NCI-H460 (cell line): ENCODE measurements at places on chromosomes 16 and 17. TPM values are rescaled to one million over a fixed set of nuclear protein-coding genes. Genes with fewer than 3 reads are reported as not detected.
A peak's percentile ranks its signal among the peaks of the same experiment; 100 is the strongest.

DNA sequence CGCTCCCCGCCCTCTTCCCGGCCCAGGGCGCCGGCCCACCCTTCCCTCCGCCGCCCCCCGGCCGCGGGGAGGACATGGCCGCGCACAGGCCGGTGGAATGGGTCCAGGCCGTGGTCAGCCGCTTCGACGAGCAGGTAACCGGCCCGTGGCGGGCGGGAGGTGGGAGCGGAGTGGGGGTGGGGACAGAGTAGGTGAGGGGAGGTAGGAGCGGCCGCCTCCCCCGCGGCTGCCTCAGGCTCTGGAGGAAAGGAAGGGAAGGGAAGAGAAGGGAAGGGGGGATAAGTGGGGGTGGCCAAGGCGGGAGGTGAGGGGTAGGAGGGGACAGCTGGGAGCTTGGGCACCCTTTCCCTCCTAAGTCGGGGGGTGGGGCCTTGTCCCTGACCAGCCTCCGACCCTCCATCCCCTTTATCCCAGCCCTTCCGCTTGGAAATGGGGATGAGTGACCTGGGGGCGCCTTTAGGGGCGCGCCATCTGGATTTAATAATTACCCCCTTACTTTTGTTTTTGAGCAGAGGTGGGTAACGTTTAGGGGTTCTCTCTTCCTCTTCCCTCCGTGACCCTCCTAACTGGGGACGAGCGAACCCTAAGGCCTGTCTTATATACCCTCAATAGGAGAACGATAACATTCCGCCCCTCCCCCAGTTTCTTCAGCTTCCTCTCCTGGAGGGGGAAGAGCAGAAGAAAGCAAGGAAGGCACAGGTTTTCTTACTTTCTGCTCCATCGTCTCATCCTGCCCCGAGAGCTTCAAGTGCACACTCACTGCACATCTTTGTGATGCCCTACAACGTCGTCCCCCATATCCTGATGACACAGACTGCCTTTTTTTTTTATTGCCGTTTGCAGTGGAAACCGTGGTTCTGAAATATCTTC, 694 bp downstream of the NF1 start:
- DNase-seq: no peak

- DNase-seq: no peak
Measured at GRCh38 chr17:34765291-34765690, 185.9 kb downstream of the TMEM132E start.

DNA sequence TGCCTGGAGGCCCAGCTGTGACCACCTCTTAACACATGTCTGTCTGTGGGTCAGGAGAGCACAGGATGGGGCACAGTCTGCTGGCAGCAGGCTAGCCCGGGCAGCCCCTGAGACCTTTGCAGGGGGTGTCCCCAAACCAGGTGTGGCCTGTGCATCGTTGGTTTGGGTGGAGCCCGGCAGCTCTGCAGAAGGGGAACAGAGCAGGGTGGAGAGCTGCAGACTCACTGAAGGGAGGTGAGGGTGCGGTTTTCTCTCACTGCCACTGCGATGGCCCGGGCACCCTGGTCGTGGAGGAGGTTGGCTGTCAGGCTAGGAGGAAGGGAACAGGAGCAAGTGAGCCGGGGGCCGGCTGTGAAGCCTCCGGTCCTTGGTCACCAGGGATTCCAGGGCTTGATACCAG, 28.8 kb downstream of the NLRC3 start:
- DNase-seq: no peak

GRCh38 chr16:23950291-23950894, 114.6 kb downstream of the PRKCB start:
- DNase-seq: no peak

The PPY gene
- not detected in 2 replicates for total RNA-seq

DNA sequence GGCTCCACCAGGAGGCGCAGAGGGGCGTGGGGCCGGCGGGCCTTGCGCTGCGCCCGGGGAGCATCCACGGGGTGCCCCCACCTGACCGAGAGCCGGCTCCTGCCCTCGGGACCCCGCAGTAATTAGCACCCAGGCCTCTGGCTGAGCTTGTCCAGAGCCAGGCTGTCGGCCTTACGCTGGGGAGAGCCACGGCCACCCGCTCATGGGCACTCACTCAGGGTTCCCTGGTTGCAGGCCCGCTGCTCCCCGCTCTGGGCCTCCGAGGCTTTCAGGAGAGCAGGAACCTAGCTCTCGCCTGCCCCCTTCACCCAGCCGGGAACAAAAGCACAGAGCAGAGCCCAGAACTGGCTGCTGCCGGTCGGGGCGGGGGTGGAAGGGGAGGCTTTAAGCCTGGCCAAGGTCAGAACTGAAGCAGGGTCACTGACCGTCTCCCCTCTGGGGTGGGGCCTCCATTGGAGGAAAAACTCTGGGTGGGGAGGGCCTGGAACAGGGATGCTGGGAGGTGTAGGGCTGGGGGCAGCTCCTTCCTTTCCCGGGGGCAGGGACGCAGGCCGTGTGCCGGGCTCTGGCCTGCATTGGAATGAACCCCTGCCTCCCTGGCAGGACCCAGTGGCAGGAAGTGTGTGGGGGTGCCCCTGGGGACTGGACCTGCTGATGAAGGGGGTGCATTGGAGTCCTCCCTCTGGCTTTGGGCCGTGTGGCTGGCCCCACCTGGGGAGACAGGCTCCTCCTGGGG, 12.3 kb downstream of the GLIS2 start:
- DNase-seq: no peak

DNA sequence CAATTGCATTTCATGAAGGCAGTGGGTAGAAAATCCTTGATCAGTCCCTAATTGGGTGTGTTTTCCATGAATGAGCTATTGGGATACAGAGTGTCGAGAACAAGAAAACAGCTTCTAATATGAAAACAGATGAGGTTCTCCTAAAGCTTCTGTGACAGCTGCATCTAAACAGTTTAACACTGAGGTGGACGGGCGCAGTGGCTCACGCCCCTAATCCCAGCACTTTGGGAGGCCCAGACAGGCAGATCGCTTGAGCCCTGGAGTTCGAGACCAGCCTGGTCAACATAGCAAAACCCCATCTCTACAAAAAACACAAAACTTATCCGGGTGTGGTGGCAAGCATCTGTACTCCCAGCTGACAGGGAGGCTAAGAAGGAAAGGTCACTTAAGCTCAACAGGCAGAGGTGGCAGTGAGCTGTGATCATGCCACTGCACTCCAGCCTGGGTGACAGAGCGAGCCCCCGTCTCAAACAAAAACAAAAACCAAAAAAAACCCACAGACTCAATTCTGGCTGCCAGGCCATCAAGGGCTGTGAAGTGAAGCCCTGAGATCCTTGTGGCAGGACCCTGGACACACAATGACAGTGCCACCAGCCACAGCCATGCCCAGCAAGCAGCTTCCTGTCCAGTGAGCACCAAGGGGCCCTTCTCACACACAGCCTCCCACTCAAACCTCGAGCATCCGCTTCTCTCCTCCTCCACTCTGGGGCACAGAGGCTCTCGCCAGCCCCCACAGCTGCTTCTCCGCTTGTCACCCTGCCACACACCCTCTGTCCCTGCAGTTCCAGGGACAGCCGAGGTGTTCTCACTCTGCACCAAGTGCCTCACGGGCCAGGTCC, 44.0 kb downstream of the ANKRD11 start:
- DNase-seq: no peak

The CSH1 gene
- not detected in 2 replicates for total RNA-seq

- DNase-seq: no peak
Measured at GRCh38 chr16:1556254-1556653, 22.8 kb downstream of the TMEM204 start.

DNA sequence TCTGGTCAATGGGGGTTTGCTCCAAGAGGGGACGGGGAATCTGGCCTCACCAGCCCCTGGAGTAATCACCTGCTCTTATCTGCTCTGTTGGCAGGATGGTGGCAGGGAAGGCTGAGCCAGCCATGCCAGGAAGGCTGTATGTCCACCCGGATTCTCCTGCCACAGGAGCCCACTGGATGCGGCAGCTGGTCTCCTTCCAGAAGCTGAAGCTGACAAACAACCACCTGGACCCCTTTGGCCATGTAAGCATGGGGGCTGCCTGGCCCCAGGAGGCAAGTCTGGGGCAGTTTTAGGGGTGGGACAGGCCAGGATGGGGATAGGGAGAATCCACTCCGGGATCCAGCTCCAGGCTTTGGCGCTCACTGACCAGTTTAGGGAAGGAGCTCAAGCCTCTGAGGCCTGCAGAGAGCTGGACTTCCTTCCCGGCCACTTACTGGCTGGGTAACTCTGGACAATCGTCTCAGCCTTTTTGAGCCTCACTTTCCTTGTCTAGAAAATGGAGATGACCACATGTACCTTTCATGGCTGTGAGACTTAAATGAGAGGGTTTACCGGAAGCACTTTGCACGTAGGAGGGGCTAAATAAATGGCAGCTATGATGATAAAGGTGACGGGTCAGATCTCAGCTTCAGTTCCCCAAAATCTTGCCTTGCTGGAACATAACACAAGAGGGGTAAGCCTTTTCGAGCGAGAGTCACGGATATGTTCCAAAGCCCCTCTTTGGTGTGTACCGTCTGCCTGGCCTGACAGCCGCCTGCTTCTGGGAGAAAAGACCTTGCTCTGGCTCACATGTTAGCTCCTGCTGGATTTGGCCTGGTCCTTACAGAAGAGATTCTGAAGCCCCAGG, 15.4 kb downstream of the TBX4 start:
- DNase-seq: peak; percentile 20

The B9D1 gene
- total RNA-seq: 20.2 and 20.6 TPM in 2 replicates

The KRT25 gene
- total RNA-seq: not detected in 2 replicates

DNA sequence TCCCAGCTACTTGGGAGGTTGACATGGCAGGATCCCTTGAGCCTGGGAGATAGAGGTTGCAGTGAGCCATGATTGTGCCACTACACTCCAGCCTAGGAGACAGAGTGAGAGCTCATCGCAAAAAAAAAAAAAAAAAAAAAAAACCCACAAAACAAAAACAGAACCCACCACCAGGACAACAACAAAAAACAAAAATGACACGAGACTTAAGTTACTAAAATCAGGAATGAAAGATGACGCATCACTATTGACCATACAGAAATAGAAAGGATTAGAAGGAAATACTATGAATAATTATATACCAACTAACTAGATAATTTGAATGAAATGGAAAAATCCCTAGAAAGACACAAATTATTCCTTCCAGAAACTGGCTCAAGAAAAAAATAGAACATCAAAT, 432.4 kb upstream of the PMFBP1 start:
- DNase-seq: no peak

The TSPOAP1 gene
- not detected in 2 replicates for total RNA-seq

GRCh38 chr16:69932228-69932627, 18.9 kb upstream of the CLEC18A start:
- DNase-seq: no peak

The ZSCAN10 gene
- 0.05 and 0.38 TPM in 2 replicates for total RNA-seq

- DNase-seq: peak; percentile 80
Measured at GRCh38 chr17:8118769-8119580, 661 bp upstream of the ALOXE3 start.

The KRT39 gene
- not detected in 2 replicates for total RNA-seq

DNA sequence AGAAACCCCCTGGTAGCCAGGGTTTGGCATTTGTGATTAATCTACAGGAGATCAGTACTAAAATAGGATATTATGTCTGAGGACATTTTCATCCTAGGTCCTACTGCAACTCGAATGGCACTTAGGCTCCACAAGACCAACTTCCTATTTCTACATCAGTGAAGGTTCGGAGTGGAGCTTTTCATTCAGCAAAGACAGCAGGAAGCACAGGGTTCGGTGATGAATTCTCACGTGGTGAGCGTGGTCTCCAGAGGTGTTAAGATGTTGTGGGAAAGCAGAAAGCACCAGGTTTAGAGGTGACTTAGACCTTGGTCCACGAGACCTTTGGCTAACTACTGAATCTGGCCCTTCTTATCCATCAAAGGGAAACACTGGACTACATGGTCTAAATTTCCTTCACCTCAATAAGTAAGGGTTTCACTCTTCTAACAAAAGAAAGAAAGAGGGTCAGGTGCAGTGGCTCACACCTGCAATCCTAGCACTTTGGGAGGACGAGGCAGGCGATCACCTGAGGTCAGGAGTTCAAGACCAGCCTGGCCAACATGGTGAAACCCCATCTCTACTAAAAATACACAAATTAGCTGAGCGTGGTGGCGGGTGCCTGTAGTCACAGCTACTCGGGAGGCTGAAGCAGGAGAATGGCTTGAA, 13.9 kb upstream of the HELZ start:
- no peak for DNase-seq

DNA sequence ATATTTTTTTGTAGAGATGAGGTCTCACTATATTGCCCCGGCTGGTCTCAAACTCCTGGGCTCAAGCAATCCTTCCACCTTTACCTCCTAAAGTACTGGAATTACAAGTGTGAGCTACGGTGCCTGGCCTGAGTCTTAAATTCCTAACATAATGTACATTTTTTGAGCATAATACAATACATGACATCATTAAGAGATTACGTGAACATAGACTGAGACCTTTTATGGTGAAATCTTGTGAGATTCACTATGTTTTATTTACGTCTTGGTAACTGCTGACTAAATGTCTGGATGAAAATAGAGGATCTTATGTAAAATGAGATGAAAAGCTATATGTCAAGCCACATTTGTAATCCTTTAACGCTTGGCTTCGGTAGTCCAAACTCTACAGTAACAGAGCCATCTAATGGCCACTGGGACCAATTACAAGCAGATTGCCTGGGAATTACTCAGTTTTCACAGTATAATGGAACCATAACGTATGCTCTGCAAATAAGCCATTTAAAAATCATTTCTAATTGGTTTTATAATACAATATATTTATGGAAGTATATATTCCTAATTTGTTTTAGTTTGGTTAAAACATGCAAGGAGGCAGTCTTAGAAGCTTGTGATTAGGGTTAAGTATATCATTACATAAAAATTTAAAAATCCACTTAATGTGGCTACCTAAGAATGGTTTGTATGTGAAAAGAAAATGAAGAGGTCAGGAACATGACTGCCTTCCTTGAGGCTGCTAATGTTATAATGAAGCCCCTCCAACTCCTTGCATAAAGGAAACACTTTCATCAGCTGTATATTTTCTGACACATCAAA, 8.1 kb upstream of the EFCAB13 start:
- peak; percentile 60 for DNase-seq

- peak; percentile 8 for DNase-seq
Measured at GRCh38 chr17:37220607-37220953, 155.2 kb upstream of the C17orf78 start.
